ENCODE measurements at places on chromosomes 7 and 10.

DNA sequence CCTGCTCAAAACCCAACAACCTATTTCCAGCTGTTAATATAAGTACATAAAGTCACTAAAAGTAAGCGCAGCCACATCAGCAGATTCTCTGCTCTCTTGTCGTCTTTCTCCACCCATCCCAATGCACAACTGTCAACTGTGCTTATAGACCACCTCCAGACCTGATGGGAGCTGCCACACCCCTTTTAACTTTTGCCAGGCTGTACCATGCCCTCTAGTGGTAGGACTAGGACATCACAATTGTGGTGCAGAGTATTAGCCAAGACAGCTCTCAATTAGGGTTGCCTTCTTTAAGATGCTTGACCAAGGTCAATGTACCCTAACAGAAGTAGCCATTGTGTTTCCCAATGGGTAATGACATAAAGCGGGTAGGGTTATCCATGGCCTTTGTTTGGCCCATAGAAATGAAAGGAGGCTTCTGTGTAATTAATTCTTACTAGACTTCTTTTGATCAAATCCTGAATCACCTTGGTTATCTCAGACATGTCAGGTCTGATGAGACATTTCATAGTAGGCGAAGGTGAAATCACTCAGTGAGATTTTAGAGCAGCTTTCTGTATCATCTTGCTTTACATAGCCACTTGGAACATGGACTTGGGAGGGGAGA lies 68.1 kb downstream of the SCRN1 start:
- DNase-seq: no peak

- DNase-seq: no peak
These were observed 163.2 kb downstream of the NOC3L start for GRCh38 chr10:94199565-94199964.

- DNase-seq: no peak
These were observed 65.3 kb downstream of the TET1 start for GRCh38 chr10:68625316-68625921.

DNA sequence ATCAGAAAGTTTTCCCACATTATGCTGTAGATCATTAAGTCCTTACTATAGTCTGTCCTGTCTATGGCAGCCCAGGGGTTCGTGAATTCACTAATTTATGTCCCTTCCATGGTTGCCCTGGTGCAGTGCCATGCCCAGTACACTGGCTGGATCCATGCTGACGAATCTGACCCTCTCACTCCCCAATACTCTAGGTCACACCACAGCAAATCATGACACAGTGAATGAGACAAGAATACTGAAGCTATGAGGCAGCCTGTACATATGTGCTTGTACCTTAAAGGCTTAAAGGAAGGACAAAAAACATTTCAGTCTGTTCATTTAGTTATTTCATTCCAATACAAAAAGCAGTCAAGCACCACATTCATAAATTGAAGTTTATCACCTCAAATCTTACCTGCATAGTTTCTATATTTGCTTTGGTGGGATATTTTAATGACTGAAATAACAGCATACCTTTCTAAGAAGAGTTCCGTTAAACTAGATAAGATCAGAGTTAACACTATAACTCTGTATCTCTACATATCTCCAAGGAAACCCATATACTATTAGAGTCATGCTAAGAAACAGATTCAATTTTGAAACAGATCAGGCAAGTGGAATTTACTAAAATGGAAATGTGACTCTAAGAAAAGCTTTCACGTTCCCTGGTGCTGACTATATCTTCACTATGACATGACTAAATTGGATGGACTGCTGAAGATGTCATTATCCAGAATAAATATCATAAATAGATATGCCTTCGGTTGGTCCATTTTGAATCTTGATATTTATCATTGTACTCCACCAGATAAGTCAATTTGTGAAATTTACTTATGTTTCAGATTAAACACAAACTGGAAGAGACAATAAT lies 36.7 kb downstream of the OSBPL3 start:
- no peak for DNase-seq

GRCh38 chr10:29011516-29011915 lies 277.4 kb upstream of the LYZL1 start:
- DNase-seq: no peak

DNA sequence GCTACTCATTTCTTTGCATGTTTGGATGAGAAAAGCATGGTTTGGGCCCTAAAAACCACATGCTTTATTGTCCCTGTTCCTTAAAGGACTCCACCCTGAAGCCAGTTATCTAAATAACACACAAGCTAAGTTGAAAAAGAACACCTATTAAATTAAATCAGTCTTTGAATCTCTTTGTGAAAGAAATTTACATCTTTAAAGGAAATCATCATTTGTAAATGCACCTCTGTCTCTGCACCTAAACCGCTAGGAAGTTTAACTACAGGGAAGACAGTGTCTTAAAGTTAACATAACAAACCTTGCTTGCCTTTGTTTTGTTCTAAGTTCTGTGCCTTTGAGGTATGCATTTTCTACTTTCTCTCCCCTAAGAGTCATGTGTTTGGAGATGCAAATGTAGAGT lies 52.6 kb downstream of the HTR7 start:
- no peak for DNase-seq

DNA sequence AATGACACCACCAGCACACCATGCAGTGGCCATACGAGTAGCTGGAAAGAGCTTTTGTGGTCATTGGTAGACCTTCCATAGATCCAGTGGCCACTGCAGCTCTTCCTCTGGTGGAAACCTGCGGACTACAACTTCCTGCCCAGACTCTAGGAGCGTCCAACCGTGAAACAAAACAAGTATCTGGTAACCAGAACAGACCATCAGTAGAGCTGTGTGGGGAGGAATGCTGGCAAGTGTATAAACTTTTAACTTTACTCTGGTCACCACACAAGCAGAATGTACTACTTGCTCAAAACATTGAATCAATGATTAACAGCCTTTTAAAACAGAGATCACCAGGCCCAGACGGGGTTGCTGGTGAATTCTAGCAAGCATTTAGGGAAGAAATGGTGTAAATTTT lies 154.7 kb upstream of the DGKB start:
- no peak for DNase-seq

- DNase-seq: no peak
These were observed 20.8 kb upstream of the FXYD4 start for GRCh38 chr10:43350686-43351085.

- DNase-seq: no peak
These were observed 1193.0 kb upstream of the CELF2 start for GRCh38 chr10:9824631-9825071.

DNA sequence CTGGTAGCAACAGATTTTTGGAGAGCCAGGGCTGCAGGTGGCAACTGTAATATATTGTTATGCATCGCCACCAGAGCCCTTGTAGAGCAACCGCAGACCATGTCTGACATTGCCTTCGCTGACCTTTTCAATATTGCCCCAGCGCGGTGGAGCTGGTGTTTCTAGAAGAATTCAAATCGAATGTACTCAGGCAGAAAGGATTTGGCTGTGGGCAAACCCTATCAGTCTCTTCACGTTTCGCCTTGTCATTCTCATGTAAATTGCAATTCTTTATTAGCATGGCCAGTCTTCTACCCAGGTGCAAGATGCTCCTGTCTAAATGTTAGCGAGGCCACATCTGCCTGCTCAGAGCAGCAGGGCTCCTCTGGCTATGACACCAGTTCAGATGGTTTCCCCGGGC lies 490.2 kb upstream of the AUTS2 start:
- no peak for DNase-seq

All from stimulated activated CD8-positive, alpha-beta memory T cell treated with anti-CD3 and anti-CD28 coated beads, Interleukin-7, amount 100 ng/mL, for 1 hour (primary cell).